Stimulated activated CD4-positive, alpha-beta T cell treated with anti-CD3 and anti-CD28 coated beads, Interleukin-15, amount 100 ng/mL, for 24 hours (primary cell): ENCODE measurements at places on chromosomes 2 and 18.
A peak's percentile ranks its signal among the peaks of the same experiment; 100 is the strongest.

- DNase-seq = peak; percentile 95
Observed at GRCh38 chr2:68252400-68253218, at the start of gene PPP3R1. TSS of gene PPP3R1 (minus strand) at chr2:68252532. CDS start at chr2:68252127, 405 bp downstream.

- DNase-seq = peak; percentile 50
Observed at GRCh38 chr2:230714136-230714480, 1.5 kb downstream of the CAB39 start.

- DNase-seq = no peak
Observed at GRCh38 chr2:174263997-174264396, 15.7 kb upstream of the OLA1 start.

- no peak for DNase-seq
Observed at GRCh38 chr2:190280565-190281350, 38.9 kb downstream of the HIBCH start.

DNA sequence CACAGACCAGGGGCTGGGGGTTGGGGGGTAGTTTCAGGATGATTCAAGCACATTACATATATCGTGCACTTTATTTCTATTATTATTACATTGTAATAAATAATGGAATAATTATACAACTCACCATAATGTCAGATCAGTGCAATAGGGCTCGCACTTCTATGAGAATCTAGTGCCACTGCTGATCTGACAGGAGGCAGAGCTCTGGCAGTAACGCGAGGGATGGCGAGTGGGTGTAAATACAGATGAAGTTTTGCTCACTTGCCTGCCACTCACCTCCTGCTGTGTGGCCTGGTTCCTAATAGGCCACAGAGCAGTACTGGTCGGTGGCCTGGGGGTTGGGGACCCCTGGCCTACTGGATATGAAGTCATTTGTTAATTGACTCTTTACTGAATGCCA lies 190.5 kb downstream of the CLIP4 start:
- DNase-seq = no peak

DNA sequence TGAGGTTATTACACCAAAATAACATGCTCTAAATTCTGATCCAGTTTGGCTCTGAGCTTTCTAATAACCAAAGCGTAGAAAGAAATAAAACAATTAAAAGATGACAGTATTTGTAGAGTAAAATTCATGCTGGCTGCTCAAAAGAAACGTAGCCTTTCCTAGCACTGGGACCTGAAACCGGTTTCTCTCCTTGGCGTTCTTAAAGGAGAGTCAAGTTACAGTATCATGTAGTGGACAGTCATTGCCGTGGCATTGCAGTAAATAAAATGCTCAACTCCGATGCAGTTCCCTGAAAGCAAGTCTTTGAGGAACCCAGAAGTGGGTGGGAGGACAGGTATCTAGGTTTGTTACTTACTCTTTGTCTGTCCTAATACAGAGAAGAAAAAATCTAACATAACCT lies 52.7 kb upstream of the ITM2C start:
- no peak for DNase-seq

DNA sequence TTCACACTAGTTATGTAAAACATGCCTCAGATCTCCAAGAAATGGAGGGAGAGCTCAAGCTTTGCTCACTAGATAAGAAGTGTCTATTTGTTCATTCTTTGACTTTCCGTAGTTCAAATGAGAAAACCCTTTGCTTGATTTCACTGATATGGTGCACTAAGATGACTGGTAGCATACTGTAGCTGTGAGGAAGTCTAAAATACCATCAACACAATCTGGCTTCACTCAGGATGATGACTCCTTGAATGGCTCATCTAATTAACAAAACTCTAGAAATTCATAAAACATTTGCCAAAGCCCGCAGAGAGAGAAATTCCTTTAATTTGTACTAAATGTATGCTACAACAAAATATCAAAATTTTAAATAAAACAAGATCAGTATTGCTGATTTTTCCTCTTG lies 152.8 kb upstream of the STK17B start:
- DNase-seq = no peak

DNA sequence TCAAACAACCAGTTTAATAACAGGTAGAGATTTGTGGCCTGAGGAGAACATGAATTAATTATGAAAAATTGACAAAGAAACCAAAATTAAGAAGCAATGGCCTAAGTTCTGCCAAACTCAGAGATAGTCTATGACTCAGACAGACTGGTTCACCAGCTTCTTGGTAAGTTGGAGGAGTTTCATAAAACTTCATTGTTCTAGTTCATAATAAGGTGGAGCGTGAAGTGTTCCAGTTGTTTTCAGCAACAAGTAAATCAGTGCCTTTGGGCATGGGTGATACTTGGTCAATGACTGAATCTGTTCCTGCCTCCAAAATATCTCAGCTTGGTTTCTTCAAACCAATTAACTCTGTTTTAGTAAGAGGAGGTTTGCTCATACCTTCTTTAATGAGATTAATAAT lies 40.0 kb downstream of the SLC40A1 start:
- DNase-seq = no peak

DNA sequence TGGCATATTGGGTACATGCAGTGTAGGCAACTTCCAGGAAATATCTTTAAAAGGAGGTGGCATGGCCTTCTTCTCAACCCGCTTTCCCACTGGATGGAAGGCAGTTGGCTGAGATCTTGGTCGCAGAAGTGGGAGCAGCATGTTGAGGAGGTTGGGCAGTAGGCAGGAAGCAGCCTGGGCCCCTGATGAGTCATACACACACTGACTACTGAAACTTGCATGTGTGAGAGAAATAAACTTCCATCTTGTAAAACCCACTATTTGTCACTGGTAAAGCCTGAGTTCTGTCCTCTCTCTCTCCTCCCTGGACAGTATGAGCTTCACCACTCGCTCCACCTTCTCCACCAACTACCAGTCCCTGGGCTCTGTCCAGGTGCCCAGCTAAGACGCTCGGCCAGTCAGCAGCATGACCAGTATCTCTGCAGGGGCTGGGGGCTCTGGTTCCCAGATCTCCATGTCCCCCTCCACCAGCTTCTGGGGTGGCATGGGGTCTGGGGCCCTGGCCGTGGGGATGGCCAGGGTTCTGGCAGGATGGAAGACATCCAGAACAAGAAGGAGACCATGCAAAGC lies 233.8 kb upstream of the SPRED2 start:
- DNase-seq = peak; percentile 7

DNA sequence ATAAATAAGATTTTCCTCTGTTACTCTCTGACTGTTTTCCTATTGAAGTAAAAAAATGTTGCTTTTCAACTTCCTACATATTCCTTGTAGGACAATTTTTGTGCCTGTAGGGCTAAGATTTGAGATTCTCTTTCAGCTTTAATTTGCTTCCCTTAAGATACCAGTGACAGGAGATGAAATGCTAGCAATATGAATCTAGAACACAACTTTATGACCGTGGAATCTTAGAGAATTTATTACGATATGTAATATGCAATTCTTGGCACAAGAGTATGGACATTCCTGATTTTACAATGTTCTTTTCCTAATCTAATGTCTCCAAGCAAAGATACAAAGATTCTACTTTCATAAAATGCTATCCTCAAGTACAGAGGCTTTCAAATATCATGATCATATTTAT lies 180.9 kb downstream of the KCNE4 start:
- DNase-seq = no peak

GRCh38 chr2:121519732-121520640 lies 10.7 kb upstream of the RNU4ATAC start:
- no peak for DNase-seq

- no peak for DNase-seq
Observed at GRCh38 chr18:9001209-9001608, 101.3 kb upstream of the NDUFV2 start.

DNA sequence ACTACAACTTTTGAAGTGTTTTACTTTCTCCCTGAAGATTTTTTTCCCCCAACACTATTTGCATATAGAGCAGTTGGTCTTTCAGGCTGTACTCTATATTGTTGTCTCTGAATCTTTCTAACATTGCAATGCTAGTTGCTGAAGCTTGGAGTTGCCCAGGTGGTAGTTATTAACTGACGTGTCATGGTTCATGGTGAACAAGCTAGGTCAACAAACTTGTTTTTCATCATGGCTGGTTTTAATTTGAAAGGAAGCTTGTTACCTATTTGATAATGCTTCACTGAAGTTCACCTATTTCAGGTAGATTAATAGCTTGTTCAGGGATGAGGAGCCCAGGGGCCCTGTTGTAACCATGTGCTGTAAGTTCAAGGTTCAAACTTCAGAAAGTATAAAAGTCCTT lies 158.8 kb upstream of the ZEB2 start:
- DNase-seq = no peak

GRCh38 chr18:22549260-22549937 lies 131.7 kb upstream of the CTAGE1 start:
- DNase-seq = no peak

DNA sequence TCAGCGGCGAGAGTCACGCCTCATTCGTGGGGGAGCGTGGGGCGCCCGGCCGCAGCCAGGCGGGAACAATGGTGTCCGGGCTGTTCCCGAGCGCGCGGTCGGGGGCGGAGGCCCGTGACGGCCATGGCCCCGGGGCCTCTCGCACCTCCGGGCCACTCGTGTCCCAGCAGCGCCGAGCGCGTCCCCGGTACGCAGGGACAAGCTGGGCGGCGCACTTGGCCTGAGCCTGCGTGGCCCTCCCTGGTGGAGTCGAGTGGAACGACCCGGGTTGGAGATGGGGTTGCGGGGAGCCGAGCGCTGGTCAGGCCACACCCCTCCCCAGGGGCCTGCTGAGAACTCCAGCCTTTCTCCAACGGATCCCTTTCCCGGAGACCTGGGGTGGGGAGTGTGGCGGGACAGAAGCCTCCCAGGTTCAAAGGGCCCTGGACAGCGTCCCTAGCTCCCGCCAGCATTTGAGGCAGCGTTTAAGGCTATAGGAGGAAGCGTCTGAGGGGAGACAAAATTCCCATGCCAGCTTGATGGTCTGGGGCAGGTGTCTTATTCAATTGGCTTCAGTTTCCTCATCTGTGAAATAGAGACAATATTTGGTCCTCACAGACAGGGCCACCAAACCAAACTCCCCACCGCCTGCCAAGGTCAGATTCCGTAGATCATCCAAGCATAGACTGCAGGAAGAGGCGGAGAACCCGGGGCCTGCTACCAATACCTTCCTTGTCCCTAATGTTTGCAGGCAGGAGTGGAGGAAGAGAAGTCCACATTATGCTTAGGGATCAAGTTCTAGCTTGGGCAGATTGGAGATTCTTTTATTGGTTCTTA lies 553 bp downstream of the CNDP2 start:
- DNase-seq = peak; percentile 64

- DNase-seq = no peak
Observed at GRCh38 chr2:168152902-168153530, 94.4 kb downstream of the STK39 start.
